ENCODE measurements at places on chromosomes 5 and 9.

DNA sequence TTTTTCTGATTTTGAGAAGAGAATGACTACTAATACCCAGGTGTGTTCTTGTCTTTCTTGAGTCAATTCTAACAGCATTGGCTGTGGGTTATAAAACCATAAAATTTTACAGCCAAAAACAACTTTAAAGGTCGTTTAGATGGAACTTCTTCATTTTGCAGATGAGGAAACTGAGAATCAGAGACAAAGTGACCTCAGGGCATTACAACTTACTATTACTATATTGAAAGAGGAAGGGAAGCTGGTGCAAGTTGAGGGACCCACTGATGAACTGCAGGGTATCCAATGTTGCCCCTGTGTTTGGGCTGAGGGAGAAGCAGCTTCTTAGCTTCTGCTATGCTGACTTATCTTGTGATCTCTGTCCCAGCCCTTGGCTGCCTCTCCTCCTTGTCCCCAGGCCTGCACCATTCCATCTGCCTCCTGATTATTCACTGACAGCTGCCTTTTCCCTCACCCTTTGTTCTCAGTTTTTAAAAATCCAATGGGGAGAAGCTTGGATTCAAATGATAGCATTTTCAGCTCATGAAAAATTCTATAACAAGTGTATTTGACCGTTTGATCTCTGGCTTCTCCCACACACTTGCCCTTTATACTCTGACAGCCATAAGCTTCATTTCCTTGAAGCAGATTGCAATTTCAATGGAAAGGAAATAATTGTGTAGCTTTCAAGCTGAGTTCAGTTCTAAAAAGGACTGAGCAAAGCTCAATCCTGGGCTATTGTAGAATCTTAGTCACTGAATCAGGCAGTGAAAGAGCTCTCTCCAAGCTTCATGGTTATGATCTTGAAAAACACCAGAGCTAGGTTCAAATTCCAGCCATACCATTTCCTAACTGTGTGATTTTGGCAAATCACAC is 68.5 kb downstream of the TMC1 start:
- DNase-seq, result no peak

- no peak for DNase-seq
These were observed 4.7 kb downstream of the NOTCH1 start for GRCh38 chr9:136541179-136541578.

GRCh38 chr9:136255896-136256890 is 10.6 kb upstream of the QSOX2 start:
- no peak for DNase-seq

DNA sequence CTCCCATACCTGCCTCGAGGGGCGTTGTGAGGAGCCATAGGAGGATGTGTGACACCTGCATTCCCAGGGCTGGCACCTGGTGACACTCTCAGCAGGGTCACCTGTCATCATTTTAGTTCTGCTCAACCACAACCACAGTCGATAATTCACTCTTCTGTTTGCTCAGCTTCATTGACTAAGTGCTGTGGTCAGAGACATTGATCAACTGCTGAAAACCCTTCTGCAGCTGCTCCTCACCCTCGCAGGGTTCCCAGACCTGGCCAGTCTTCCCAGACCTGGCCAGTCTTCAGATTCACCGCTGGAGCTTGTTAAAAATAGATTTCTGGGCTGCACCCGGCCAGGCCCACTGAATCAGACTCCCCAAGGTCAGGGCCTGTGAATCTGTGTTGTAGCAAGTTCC is 92.8 kb downstream of the MVB12B start:
- no peak for DNase-seq

GRCh38 chr5:135364421-135365262 is 34.4 kb downstream of the MACROH2A1 start:
- no peak for DNase-seq

DNA sequence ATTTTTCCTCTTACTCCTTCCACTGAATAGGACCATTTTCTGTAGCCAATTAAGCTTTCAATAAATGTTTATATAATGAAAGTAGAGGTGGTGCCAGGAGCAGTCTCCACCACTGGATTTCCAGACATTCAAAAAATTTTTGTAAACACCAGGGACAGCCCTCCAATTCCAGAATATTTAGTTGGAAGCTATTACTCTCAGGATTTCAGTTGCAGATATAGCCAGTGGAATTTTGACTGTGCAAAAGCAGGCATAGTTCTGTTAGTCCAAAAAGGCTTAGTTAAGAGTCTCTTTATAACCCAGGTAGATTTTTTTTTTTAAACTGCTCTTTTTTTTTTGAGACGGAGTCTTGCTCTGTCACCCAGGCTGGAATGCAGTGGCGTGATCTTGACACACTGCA is 138.1 kb upstream of the DMRT1 start:
- DNase-seq, result no peak

DNA sequence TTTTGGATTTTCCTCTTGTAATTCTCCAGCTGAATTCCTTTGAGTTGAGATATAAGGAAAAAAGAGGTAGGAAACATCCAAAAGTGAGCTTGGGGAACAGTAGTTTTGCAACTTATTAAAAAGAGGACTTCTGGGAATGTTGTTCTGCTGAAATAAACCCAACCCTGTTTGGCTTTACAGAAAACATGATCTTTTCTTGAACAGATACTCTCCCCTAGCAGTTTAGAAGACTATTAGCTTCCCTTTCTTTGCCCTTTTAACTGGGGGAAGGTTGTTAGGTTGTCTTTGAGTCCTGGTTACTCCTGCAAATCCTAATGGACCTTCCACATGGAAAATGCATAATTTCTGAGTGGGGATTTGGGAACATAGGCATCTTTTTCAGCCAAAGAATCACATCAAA is 168.7 kb upstream of the RPS23 start:
- no peak for DNase-seq
